Stimulated activated CD4-positive, alpha-beta T cell treated with anti-CD3 and anti-CD28 coated beads, Interleukin-1b, Interleukin-23, amount 100 ng/mL, for 1 hour (primary cell): ENCODE measurements at places on chromosomes 4 and X.

GRCh38 chrX:38929966-38930421, 128.7 kb downstream of the MID1IP1 start:
- no peak for DNase-seq

DNA sequence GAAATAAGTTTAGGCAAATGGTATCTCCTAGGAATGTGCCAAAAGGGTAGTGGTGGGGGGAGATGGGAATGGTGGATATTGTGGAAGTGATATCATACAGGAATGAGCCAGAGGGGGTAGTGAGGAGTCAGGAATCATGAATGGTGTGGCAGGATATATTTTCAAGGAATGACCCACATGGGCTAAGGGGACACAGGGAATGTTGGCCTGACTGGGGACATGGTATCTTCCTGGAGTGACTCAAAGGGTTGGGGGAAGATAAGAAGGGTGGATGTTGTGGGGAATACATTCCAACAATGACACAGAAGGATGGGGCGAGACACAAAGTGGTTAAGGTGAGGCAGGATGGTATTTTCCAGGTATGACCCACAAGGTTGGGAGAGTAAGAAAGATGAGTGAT, 60.6 kb downstream of the MAOA start:
- DNase-seq: no peak

- DNase-seq: no peak
Measured at GRCh38 chr4:153407906-153408305, 58.3 kb upstream of the TMEM131L start.

DNA sequence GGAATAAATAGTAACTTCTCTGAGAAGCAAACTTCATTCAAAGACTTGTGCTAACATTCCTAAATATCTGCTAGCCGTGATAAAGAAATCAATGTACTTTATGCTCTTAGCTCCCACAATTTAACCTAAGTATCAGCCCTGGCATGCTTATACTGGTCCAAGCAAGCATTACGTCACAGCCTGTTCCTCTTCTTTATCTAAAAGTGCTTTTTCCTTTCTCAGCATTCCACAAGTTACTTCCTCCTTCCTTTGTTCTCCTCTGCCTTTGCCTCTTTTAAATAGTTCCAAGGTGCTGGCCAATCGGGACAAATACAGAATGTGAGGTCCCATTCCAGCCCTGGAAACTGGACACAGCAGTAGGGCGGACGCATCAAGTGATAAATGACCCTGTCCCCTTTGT, 249.6 kb downstream of the DHRSX start:
- no peak for DNase-seq

DNA sequence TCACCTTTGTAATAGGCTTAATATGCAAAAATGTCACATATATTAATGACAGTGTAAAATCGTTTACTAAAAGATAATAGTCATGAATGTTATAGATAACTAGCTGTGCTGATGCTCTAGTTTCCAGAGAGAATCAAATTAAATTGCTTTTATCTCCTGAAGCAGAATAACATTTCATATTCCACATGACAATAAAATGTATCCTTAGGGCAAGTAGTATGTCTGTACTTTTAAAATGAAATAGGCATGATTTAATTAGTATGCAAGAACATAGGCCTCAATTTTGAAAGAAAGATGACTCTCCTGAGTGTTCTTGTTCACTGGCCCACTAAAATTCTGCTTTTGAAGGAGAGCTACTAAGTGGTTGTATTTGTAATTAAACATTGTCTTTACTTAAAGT, 1027.0 kb downstream of the ARAP2 start:
- DNase-seq: no peak

DNA sequence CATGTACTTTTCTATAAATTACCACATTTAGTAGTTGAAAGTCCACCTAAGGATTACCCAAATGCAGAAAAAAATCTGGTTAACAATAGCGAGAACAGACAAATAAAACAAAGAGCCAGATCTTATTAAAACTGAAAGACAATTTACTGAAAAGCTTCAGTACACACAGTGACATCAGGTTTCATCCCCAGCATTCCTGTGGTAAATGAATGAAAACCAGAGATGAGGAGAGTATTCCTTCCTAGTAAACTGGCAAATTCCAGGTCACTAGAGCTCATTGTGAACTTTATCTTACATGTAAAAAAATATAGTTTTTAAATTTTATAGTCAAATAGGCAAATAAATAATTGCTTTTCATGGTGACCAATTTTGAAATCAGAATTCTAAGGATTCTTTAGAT, 1290.5 kb downstream of the ADGRL3 start:
- no peak for DNase-seq

DNA sequence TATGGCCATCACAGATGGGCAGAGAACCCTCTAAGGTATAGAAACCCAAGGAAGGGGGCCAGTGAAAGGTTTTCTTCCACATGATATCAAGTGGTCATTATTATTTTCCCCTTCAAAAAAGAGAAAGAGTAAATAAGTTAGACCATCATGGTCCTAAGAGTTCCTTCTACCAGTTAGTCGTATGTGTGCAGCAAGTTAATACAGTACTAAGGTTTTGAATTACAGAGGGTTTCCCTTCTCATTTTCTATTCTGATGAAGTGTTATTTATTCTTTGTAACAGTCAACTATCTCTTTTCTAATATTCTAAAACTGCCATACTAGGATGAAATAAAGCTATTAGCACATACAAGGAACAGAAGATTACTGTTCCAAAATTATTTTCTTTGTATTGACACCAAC, 94.4 kb downstream of the TMEM144 start:
- no peak for DNase-seq

GRCh38 chrX:8586953-8587352, 122.3 kb downstream of the VCX3B start:
- no peak for DNase-seq

DNA sequence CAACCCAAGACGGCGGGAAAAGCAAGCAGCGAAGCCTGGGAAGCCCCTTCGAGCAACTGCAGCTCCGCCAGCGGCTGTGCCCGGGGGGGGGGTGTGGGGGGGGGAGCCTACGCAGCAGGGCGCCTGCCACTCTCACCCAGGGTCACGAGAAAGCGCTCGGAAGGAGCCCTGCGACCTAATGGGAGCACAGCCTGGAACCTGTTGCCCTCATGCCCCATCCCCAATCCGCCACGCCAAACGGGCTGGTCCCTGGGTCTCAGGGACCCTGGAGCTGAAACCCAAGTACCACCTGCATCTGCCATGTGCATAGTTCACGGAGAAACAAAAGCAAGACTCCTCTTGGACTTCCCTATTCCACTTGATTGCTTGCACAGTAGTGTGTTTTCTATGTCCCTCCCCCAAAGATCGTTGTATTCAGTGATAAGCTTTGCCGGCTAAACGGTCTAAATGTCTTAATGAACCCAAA, 359 bp upstream of the GAB3 start:
- DNase-seq: no peak

GRCh38 chrX:12747433-12747832, 43.8 kb upstream of the PRPS2 start:
- DNase-seq: no peak

DNA sequence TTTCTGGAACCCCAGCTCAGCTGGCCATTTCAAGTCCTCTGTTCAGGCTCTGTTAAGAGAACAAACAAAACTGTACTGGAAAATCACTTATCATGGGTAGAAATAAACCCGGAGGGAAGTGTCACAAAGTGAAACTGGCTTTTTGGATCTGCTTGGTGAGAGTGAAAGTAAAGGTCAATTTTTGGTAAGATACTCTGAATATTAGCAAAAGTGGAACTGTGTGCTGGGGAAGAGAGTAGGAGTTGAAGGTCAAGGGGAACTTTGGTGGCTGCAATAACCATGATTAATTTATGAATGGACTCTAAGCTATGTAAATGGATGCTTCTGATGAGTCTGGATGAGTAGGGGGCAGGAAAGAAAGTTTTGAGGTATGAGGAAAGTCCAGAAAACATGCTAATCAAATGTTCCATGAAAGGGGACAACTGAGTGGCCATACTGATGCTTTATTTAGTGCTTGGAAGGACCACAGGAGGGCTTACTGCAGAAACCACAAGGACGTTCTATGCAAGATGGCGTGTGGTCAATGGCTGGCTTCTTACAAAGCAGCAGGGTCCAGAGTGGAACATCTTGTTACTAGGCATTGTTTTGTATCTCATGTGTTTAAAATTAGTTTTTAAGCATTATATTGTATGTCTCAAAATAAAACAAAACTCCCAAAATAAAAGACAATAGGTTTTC, 36.8 kb upstream of the TNIP3 start:
- DNase-seq: no peak

GRCh38 chr4:86449746-86450588, 90.1 kb upstream of the MAPK10 start:
- DNase-seq: no peak

- no peak for DNase-seq
Measured at GRCh38 chrX:33128048-33128805, 83.1 kb downstream of the DMD start.

DNA sequence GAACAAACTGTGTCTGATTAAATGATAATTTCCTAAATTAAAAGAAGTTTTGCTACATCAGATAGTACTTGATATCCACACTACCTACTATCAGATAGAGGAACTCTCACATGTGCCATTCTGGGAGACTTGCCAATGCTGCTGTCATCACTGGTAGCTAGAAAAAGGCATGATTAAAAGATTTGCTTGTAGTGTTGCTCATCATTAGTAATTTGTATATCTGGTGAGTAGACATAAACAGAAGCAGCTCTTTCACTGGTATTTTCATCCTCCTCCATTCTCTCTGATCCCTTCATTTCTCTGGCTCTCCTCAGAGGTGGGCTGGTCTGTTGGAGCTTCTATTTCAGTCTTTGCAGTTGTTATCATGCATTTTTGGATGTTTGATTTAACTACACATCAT, 56.0 kb downstream of the SPRY1 start:
- no peak for DNase-seq
